ENCODE measurements at places on chromosomes 11 and 22. TPM values are rescaled to one million over a fixed set of nuclear protein-coding genes. Genes with fewer than 3 reads are reported as not detected.

DNA sequence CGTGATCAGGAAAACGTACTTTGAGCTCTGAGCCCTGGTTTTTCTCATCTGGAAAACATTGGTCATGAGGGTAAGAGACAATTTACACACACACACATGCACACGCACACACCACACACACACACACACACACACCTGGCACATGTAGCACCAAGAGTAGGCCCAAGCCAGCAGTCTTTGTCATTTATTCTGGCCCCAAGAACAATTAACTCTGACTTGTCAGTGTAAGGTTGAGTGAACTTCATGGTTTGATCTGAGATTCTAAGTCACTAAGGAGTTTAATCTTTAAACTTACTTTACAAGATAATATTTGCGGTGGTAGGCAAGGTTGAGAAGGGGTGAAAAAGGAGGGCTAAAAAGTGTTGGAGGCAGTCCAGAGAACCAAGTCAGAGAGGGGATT lies 44.1 kb downstream of the MMP20 start:
- no peak for DNase-seq

- no peak for DNase-seq
These were observed 118.7 kb upstream of the B3GAT1 start for GRCh38 chr11:134530636-134531326.

GRCh38 chr22:20787746-20788626 lies 14.1 kb downstream of the SERPIND1 start:
- no peak for DNase-seq

- DNase-seq: no peak
These were observed 34.2 kb upstream of the FCHSD2 start for GRCh38 chr11:73176145-73176873.

DNA sequence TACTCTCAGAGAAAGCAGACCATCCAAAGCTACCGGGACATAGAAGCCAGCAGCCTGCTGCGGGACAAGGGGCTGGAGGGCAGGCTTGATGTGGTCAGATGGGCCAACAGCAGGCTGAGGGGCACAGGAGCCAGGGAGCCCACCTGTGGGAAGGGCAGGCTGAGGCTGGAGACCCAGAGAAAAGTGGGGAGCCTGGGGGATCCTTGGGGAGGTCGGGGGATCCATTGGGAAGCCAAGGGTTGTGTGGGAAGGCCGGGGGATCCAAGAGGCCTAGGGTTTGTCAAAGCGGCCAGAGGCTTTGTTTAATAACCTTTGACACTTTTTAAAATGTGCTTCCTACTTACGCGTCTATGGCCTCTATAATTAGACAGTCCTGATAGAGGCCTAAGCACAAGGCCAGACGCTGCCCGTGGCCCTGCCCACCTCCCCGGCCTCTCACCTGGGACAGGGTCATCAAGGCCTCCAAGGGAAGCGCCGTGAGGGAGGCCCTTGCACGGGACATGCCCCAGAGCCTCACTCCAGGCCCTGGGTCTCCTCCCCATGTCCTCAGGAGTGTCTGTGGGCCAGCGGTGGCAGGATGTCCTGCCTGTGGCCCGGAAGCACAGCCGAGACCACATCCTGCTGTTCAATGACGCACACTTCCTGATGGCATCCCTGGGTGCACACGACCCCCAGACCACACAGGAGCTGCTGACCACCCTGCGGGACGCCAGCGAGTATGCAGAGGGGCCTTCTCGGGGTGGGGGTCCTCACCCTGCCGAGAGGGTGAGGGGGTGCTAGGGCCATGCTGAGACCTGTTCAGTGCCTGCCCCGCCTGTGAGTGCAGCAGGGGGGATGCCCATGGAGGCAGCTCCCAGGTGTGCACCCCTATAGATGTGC lies 8.6 kb upstream of the GTSE1 start:
- DNase-seq: no peak

DNA sequence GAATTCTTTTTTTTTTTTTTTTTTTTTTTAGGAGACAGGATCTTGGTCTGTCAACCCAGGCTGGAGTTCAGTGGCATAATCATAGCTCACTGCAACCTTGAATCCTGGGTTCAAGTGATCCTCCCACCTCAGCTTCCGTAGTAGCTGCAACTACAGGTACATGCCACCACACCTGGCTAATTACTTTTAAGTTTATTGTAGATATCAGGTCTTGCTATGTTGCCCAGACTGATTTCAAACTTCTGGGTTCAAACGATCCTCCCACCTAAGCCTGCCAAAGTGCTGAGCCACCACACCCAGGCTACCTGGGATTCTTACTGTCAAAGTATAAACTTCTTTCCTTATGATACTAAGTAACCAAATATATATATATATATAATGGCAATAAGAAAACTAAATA lies 50.9 kb upstream of the CHRNA10 start:
- DNase-seq: no peak

- DNase-seq: no peak
These were observed 20.2 kb downstream of the GAB2 start for GRCh38 chr11:78397398-78397797.

Gene OR52K1
- not detected for polyA plus RNA-seq

Gene CCDC73
- 0.03 TPM for polyA plus RNA-seq

Gene FOXR1
- not detected for polyA plus RNA-seq

Gene JAML
- not detected for polyA plus RNA-seq

Data from A549 (cell line).